ENCODE measurements at places on chromosomes 11 and 22. TPM values are rescaled to one million over a fixed set of nuclear protein-coding genes. Genes with fewer than 3 reads are reported as not detected.

The LMNTD2 gene
- total RNA-seq = 0.95 TPM

The OR52H1 gene
- not detected for total RNA-seq

The PHF21A gene
- 11.1 TPM for total RNA-seq

The CYTH4 gene
- 0.04 TPM for total RNA-seq

The IL10RA gene
- total RNA-seq = not detected

The YWHAH gene
- 195 TPM for total RNA-seq

The SHISA8 gene
- not detected for total RNA-seq

The PLA2G3 gene
- 0.71 TPM for total RNA-seq

The INSC gene
- 0.07 TPM for total RNA-seq

The SNX32 gene
- total RNA-seq = 0.11 TPM

The CCDC116 gene
- 0.07 TPM for total RNA-seq

The OR10A4 gene
- not detected for total RNA-seq

The TRIM49B gene
- not detected for total RNA-seq

The VPS37C gene
- total RNA-seq = 14.2 TPM

The LRRC55 gene
- not detected for total RNA-seq

The FXYD6 gene
- total RNA-seq = not detected

The SCGB1C1 gene
- not detected for total RNA-seq

The MAPK8IP2 gene
- total RNA-seq = 0.28 TPM

The DEUP1 gene
- total RNA-seq = not detected

The TIMM10B gene
- 32.4 TPM for total RNA-seq

The GP1BB gene
- total RNA-seq = 0.54 TPM

The MICAL3 gene
- total RNA-seq = 59.6 TPM

The PIWIL4 gene
- total RNA-seq = 0.35 TPM

The FADD gene
- total RNA-seq = 48.7 TPM

The ASRGL1 gene
- 0.20 TPM for total RNA-seq

The GPHA2 gene
- total RNA-seq = not detected

The PRR33 gene
- not detected for total RNA-seq

The LRP4 gene
- 9.5 TPM for total RNA-seq

The OR5M8 gene
- total RNA-seq = not detected

The HSPB2 gene
- not detected for total RNA-seq

The MIOX gene
- total RNA-seq = not detected

The OR2D2 gene
- total RNA-seq = 0.11 TPM

The SLC22A6 gene
- not detected for total RNA-seq

The TYR gene
- total RNA-seq = 0.04 TPM

The MMP3 gene
- 0.21 TPM for total RNA-seq

The TMEM225 gene
- not detected for total RNA-seq
